ENCODE measurements at places on chromosomes 1 and 21.

- DNase-seq = peak; percentile 65
Measured at GRCh38 chr1:53393325-53393792, 65.5 kb upstream of the LRP8 start.

GRCh38 chr1:32339363-32339978, 3.4 kb upstream of the MARCKSL1 start:
- DNase-seq = no peak

GRCh38 chr1:3462356-3463012, 8.0 kb downstream of the ARHGEF16 start:
- no peak for DNase-seq

DNA sequence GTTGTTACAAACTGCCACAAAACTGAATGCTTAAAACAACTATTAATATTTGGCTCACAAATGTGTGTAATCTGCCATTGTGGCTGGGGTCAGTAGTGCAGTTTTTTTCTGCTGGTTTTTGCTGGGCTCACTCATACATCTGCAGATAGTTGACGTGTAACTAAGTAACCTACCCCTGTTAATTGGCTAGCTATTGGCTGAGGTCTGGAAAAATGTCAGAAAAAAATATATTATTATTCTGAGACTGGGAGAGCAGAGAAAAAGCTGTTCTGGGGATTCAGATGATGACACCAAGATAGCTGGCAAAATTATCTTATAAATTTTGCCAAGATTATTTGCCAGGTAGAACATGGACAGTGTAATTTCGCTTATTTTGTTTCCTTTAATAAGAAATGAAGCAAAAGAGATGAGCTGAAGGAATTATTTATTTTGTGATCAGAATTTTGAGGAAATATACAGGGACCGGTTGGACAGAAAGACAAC, 616.1 kb upstream of the ADAMTS5 start:
- no peak for DNase-seq

GRCh38 chr1:224113918-224114786, at the start of gene FBXO28:
FBXO28 (plus strand) TSS chr1:224114111; CDS start chr1:224114130, 19 bp downstream.
- DNase-seq = peak; percentile 94

- DNase-seq = no peak
Measured at GRCh38 chr1:59412718-59413326, 115.9 kb downstream of the FGGY start.

DNA sequence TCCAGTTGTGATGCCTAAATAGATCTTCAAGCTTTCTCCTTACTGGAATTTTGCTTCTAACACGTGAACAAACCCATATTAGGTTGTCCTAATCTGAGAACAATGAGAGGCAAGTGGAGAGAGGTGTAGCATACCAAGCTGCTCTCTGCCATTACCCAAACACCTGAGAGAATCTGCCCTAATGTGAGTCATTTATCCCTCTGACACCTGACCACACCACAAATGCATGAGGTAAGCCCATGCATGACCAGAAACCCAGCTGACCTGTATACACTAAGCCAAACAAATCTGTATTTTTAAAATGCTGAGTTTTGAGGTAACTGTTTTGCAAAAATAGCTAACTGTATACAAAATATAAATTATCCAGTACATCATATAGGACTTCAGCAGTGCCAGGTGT, 1458.1 kb upstream of the B3GALT2 start:
- no peak for DNase-seq

DNA sequence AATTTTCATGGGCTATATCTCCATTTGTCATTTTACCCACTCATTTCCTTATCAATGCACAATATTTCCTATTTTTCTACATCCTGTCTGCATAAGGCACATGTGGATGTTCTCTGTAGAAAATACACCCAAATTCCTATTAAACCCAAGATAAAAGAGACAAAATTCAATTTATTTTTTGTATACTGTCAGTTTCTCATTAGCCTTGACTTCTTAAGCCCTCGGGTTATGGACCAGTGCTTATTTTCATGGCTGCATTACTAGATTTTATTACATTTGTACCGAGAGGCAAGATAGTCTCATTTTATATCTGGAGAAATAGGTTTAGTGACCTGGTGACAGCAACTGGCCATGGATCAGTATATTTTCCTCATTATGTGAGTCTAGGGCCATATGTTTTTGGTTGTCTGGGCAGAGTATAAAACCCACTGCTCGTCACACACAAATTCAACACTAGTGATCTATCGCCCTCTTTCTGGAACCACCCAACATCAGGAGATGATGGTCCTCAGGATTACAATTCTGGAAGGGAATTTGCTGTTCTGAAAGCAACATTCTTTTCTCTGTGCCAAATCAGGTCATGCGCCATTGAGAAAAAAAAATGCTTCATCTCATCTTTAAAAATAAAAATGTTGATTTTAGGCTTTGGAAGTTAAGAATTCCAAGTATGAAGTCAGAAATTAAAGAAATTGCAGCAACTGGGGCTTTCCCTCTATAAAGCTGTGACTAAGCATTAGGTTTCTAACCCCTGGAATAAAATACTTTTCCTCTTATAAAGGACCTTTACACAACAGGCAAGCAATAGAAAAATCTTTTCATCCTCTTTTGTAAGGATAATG, 81.4 kb downstream of the ASTN1 start:
- no peak for DNase-seq

- no peak for DNase-seq
Measured at GRCh38 chr1:246350745-246351144, 156.3 kb downstream of the SMYD3 start.

- DNase-seq = no peak
Measured at GRCh38 chr1:178241057-178241456, 147.2 kb downstream of the RASAL2 start.

DNA sequence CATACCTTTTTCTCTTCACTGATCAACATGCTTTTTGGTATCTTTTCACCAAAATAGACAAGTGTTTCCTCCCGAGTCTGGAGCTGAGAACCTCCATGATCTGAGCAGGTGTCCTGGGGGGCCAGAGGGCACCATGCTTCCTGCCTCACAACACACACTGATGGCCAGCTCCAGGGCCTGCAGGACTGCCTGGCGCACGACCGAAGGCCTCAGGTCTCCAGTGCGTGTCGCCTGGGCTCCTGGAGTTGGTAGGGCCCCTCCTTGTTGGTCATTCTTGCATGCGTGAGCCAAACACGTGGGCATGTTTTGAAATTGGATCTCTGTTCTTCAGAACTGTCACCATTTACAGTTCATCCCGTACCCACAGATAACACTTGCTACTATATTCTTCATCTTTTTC, 64.4 kb downstream of the SLC37A1 start:
- no peak for DNase-seq

- peak; percentile 83 for DNase-seq
Measured at GRCh38 chr1:111619635-111620440, at the start of gene RAP1A. RAP1A (plus strand) TSS chr1:111619789; CDS start chr1:111691361, 71,572 bp downstream.

GRCh38 chr1:7681401-7681800, 89.7 kb upstream of the VAMP3 start:
- DNase-seq = no peak

DNA sequence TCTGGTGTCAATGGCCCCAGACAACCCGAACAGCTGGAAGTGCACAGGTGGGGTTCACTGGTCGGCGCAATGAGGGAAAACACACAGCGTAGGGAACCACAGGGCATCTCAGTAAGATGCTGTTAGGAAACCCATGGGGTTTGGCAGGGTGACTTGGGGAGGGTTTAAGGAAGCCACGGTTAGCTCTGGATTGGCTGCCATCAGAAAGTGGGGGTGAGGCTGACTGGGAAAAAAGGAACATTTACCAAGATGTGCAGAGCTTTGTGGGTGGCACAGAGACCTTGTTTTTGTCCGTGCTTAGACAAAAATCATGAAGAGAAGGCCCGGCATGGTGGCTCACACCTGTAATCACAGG, 11.0 kb downstream of the ALDH4A1 start:
- no peak for DNase-seq

DNA sequence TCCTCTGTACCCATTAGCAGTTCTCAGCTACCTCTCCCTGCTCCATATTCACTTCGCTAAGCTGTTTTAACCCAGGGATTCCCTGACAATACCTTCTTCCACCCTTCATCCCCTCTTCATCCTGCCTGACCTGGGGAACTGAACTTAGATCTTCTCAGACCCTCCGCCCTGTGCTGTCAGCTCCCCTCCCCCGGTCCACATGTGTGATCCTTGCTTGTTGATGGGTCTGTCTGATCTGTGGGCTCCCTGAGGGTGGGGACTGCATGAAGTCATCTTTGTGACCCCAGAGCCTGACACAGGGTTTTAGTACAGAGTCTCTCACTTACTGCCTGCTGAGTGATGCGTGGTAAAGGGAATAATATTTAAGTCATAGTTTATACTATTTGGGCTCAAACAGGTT, 11.8 kb downstream of the CHAF1B start:
- no peak for DNase-seq

GRCh38 chr1:29267321-29268070, 31.2 kb downstream of the PTPRU start:
- DNase-seq = no peak

- no peak for DNase-seq
Measured at GRCh38 chr1:171286032-171286705, 27.8 kb upstream of the FMO4 start.

DNA sequence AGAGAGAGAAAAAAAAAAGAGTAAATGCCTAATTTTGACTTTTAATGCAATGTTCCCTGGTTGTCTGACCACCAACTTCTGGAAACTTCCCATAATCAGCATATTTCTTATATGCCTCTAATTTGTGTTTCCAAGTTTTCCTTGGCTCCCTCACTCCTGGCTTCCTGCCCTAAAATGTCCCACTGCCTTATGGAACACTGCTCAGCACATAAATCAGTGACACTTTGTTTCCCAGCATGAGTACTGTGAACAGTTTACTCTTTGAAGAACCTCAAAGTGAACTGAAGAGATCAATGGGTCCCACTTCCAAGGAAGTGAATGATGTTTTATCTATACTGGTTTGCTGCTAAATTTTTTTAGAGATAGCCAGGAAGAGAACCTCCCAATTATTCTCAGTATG, 271.3 kb upstream of the PRMT6 start:
- DNase-seq = no peak

- DNase-seq = no peak
Measured at GRCh38 chr1:94634977-94635416, 93.4 kb upstream of the F3 start.

DNA sequence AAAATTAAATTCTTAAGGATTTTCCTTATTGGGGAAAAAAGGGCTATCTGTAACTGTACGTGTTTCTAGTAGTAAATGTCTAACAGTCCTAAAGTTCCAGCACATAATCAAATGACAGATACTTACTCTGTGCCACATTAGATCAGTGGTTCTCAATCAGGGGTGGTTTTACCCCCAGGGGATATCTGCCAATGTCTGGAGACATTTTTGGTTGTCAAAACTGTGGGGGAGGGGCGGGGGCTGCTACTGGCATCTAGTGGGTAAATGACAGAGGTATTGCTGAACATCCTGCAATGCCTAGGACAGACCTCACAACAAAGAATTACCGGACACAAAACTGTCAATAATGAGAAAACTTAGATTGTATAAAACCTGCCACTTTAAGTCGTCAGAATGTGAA, 33.4 kb upstream of the PTPRC start:
- DNase-seq = no peak

- no peak for DNase-seq
Measured at GRCh38 chr1:24118410-24119242, 6.7 kb upstream of the MYOM3 start.

DNA sequence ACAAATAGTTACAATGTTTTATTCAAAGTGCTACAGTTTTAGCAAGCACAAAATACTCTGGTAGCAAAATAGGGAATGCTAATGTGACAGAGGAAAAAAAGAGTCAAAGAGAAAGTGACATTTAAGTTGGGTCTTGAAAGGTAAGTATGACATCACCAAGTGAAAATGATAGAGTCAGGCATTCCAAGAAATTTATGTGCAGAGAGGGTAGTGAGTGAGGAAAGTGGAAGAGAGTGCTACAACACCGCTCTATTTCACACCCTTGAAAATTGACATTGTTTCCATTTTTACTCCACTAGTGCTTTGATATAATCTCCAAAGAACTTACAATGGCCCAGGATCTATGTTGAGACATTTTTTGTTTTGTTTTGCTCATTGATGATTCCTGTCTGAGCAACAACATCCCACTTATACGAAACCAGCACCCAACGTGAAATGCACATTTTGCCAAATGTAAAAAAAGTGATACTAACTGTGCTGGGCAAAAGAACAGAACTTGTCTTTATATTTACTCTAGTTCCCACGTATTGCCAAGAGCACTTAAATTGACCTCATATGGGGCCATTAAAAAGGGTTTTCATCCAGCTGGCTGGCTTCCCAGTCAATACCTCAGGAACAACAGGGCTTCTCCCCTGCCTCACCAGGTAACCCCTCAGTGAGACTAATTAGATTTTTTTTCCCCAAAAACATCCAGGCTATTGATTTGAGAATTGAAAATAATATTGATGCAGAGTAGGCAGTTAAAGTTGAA, 206.3 kb upstream of the NR5A2 start:
- DNase-seq = no peak

DNA sequence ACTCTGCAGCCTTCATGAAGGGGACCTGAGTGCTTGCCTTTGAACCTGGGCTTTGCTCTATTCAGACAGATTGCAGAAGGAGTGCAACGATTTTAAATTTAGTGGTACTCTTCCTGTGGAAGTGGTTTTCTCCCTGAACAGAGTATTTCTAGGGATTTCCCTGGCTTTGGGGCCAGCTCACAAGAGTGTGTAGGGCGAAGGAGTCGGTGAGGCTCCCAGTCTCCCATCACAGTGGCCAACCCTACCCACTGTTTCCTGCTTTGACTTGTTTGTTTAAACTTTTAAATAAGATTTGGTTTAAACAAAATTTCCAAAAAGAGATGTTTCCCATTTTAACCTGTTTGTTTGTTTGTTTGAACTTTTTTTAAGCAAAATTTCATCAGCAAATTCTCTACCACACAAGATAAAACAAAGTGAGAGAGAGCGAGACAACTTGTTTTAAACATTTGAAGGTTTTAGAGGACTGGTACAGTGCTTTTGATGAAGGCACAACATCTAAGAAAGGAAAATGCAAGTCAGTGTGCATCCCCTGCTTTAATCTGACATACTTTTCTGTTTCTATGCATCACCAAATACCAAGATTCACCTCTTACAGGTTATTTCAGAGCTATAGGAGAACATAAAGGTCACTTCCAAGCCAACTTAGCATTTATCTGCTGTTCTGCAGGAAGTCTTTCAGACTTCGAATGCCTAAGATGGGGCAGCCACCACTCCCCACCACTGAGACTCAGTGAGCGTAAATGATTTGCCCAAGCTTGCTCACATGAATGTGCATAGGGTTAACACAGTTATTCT, 6.6 kb downstream of the SELP start:
- no peak for DNase-seq

- DNase-seq = no peak
Measured at GRCh38 chr1:201267481-201268229, 15.7 kb upstream of the PKP1 start.

DNA sequence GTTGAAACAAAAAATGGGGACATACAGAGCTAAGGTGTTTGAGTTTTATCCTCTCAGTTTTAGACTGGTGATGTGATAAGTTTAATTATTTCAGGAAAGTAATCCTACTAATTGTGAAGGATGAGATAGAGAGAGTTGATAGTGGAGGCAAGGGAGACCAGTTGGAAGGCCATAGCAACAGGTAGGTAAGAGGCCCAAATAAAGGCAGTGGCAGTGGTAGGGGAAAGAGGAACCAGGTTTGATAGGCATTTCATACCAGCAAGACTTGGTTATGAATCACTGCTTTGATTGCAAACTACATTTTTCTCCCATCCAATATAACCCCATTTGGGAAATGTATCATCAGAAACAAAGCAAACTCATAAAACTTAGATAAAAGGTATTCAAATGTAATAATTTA, 63.1 kb upstream of the SH3GLB1 start:
- DNase-seq = no peak

GRCh38 chr1:22323846-22324504, 127.7 kb upstream of the ZBTB40 start:
- DNase-seq = no peak
